ENCODE measurements at places on chromosomes 12 and 14.

DNA sequence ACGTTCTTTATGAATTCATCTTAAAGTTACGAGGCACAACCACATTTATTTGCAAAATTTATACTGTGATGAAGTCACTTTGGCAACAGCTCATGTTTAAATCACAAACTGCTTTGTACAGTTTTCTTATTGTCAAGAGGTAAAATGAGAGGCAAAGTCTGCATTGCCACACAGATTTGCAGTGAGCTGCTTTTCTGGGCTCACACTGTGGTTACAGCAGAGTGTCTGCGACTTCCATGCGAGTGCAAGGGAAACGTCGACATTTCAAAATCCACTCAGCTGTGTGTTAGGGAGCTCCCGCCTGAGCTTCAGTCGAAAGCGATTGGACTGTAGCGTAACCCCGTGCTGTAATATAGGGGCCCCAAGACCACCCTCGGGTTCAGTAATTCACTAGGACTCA, 13.0 kb downstream of the MTA1 start:
- DNase-seq = no peak

DNA sequence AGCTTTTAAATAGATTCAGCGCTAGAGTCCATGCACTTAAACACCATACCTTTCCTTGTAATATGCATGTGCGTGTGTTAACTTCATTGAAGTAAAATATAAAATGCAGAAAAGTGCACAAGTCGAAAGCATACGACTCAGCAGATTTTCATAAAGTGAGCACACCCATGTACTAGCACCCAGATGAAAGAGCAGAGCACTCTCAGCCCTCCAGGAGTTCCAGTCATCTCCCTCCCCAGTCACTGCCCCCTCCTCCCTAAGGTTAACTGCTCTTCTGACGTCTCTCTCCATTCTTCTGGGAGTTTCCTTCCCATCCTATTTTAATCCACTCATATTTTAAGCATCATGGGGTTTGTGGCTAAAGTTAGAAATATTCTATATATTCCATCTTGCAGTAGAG, 20.2 kb downstream of the RDH12 start:
- DNase-seq = no peak

DNA sequence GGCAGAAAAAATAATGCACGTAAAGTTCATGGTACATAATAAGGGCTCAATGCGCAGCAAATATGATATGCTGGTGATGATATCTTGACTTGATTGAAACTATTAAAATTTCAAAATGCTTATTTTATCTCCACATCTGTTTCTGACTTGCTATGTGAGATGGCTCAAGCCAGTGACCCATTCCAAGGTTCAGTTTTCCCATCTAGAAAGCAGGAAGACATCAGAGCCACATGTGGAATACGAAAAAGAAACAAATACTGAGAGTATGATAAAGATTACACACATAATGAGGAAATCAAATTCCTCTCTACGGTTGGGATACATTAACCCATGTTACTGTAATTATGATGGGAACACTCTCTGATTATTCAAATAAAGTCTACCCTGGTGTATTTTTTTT, 24.0 kb upstream of the TSPAN11 start:
- DNase-seq = no peak

GRCh38 chr14:63421226-63421625, 102.5 kb upstream of the GPHB5 start:
- DNase-seq = no peak

DNA sequence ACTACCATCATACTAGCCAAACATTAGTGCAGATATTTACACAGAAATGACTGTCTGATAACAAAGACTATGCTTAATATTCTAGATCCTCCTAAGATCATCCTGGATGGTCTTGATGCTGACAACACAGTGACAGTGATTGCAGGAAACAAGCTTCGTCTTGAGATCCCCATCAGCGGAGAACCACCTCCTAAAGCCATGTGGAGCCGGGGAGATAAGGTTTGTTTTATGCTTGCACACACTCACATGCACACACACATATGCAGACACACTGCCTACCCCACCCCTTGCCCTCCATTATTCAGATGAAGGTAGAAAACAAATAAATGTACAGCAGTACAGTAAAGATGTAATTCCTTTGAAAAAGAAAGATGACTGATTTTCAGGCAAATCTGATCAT, 44.4 kb upstream of the CHPT1 start:
- DNase-seq = no peak

DNA sequence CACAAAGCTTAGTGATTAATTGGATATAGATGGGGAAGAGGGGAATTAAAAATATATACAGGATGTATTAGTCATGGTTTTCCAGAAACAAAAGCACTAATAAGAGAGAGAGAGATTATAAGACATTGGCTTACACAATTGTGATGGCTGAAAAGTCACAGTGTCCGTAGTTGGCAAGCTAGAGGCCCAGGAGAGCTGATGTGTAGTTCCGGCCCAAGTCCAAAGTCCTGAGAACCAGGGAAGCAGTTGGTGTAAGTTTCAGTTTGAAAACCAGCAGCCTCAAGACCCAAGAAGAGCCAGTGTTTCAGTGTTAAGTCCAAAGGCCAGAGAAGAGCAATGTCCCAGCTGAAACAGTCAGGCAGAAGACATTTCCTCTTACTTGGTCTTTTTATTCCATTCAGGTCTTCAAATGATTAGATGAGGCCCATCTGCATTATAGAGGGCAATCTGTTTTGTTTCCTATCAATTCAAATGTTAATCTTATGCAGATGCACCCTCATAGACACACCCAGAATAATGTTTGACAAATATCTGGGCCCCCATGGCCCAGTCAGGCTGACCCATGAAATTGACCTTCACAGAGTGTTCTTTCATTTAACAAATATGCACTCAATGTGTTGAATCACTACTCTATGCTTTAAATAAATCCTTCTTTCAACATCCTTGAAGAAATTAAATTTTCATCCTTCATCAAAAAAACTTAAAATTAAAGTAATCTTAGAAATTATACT, 67.2 kb upstream of the DIO2 start:
- DNase-seq = no peak

DNA sequence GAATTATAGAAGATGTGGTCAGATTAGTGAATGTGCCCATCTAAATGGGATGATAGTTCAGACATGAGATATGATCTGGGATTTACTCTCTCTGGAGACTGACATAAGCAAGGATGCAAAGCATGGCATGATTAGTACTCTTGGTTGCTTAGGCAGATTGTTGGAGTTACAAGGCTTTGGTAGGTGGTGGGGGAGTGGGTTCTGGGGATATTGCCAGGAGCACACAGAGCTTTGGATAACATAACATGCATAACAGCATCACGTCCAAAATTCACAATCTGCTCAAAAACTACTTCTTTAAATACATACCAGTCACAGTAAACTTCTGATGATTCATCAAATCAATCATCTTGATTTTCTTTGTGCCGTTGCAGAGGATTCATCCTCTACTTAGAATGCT, 287.4 kb downstream of the ACSS3 start:
- DNase-seq = no peak

DNA sequence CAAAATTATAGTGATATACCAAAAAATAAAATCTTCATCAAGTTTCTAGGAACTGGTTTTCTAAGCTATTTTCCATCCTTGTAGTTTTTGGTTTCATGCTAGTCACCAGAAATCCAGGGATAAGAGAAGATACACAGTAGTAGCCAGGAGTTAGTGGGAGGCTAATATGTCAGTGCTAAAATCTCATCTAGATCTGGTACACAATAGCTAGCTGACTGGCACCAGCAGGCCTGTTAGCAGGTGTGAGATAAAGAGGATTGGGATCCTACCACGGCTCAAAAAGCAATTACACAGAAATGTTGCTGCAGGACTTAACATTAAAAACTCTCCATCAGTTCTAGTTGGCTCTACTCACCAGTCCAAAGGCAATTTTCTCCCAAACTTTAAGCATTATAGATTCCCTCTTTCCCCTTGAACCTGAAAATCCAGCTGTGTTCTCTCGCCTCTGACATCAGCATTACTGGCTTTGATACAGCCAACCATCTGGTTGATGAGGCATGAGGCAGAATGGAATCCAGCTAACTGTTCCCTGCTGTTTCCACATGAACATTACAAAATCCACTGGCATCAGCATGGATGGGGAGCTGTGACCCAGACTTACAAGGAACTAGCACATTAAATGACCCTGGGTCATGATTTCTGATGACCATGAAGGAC, 41.8 kb upstream of the CCDC196 start:
- no peak for DNase-seq
